Hepatic stellate cell (primary cell): ENCODE measurements at places on chromosomes 16 and 17.

DNA sequence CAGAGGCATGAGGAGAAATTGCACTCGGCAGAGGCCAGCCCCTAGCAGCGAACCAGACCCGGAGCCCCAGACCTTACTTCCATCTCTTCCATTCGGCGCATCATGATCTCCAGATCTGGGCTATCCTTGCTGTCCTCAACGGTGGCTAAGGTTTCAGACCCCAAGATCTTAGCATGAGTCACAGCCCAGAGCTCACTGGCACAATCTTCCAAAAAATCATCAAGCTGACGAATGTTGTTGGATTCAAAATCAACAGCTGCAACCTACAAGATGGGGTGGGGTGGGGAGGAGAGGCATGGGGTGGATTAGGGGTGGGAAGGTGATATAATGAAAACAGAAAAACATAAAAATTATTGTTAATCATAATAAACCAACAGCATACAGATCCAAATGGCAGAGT lies 39.7 kb upstream of the PITPNM3 start:
- no peak for DNase-seq

- DNase-seq = no peak
Observed at GRCh38 chr16:57893559-57894389, 77.2 kb downstream of the CNGB1 start.

DNA sequence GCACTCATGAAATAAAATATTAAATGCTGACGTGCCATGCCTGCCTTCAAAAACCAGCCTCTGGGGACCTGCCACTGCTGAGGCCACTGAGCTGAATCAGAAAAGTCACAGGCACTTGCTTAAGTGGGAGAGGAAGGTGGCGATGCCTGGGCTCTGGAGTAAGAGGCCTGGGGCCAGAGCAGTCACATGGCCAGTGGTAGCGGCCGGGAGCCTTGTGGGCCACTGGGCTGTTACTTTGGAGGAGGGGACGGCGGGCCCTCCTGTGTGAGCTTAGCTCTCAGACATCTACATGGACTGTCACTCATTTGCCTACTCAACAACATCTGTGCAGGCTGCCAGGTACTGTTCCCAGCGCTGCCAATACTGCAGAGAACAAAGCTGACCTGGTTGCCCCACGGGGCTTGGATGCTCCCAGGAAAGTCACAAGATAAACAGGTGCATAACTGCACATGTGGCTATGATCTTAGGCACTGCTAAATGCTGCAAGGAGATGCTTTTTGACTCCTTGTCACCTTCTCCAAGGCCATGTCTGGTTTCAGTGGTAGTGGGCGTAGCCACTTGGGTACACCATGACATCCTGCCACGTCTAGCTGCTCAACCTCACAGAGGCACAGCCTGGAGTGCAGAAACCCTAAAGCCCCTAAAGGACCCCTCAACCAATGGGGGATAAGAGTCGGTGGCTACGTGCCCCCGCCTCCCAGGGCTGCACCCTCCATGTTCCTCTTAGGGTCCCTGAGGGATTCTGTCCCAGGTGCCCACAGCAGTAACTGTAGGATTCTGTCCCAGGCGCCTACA lies 11.6 kb downstream of the COTL1 start:
- no peak for DNase-seq

GRCh38 chr16:54400261-54400660 lies 113.7 kb upstream of the IRX3 start:
- no peak for DNase-seq

DNA sequence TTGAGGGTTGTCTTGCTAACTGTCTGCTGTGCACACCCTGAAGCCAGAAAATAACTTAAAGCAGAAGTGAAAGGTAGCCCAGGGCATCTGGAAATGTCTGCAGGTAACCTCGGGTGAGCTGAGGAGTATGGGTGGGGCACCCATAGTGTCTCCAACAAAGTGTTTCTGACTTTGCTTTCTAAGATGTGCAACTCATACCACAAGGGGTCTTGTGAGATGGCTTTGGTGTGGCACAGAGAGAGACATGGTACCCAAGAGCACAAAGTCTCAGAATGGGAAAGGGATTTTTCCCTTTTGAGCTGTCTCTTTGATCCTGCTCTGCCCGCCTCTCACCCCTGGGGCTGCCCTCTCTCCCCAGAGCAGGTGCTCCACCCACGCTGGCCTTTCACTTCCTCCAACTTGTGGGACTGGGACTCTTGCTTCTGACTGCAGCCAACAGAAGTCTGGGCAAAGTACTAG lies 6.9 kb downstream of the CHD9 start:
- no peak for DNase-seq

- DNase-seq = no peak
Observed at GRCh38 chr17:70945386-70945785, 776.1 kb downstream of the KCNJ2 start.

DNA sequence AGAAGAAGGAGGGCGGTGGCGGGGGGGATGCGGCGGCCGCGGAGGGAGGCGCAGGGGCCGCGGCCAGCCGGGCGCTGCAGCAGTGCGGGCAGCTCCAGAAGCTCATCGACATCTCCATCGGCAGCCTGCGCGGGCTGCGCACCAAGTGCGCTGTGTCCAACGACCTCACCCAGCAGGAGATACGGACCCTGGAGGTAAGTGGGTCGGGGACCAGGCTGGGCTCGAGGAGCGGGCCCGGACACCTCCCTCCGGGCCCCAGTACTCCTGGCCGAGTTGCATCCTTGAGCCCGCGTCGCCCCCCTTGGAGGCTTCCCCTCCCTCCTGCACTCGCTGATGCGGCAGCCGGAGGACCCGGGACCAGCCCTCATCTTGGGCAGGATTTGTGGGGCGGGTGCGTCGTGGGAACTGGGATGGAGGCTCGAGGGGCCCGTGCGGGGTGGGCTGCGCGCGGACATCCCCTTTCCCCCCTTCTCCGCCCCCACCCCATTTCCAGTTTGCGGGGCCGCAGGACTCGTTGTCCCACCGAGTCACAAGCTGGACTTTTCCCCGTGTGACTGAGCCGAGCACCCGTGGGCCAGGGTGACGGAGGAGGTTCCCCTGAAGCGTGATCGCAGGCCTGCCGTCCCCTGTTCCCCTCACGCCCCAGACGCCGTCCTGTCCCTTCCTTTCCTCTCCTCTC lies 572 bp downstream of the KSR1 start:
- no peak for DNase-seq

DNA sequence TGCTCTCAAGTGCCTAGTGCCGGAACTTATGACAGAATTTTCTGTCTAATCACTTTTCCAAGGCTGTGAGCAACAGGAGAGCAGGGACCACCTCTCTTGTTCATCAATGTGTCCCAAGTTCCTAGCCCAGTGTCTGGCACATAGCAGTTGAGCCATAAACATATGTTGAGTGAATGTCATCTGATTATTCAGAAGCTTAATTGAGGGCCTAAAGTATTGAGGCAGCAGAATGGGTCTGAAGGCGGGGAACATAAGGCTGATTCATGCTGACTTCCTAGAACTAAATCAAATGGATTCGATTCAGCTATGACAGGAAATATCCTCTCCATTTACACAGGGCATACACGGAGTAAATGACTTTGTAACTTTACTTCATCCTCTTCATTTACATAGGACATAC lies 438.0 kb upstream of the ZFHX3 start:
- no peak for DNase-seq

DNA sequence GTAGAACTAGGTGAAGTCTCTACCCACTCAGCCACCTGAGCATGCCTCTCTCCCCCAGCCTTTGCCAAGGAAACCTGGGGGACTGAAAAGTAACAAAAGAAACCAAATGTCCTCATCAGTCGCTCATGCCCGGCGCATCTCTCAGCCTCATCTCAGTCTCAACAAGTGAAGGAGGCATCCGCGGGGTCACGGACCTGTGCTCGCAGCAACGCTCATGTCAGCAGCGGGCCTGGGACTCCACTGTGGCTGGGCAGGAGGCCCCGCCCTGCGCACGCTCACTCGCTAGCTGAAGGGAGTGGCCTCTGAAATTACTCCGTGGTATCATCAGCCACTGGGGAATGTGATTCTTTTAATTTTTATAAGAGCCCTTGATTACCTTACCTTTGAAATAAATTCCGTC lies 31.3 kb downstream of the MAP1LC3B start:
- DNase-seq = no peak

- no peak for DNase-seq
Observed at GRCh38 chr16:29812754-29813643, 1.0 kb downstream of the PRRT2 start.

- DNase-seq = no peak
Observed at GRCh38 chr17:66704858-66705520, 129.9 kb upstream of the CACNG5 start.

DNA sequence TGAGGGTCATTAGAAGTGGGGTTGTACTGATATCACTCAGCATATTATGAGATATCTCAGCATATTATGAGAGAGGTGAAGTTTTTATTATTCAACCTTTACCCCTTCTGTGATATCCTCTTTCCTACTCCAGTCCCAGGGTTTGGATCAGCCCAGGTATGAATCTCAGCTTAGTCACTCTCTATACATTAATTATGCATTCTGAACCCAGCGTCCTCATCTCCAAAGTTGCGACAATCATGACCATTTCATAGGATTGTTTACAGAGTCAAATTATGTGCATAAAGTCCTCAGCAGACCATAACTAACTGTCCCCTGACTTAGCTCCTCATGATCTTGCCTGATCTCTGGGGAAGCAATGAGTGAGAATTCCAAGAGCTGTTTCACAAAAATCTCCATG lies 20.5 kb upstream of the BLMH start:
- no peak for DNase-seq

- no peak for DNase-seq
Observed at GRCh38 chr16:86712158-86713009, 134.0 kb downstream of the FOXL1 start.

- DNase-seq = no peak
Observed at GRCh38 chr17:44251062-44251461, 16.9 kb downstream of the SLC4A1 start.

DNA sequence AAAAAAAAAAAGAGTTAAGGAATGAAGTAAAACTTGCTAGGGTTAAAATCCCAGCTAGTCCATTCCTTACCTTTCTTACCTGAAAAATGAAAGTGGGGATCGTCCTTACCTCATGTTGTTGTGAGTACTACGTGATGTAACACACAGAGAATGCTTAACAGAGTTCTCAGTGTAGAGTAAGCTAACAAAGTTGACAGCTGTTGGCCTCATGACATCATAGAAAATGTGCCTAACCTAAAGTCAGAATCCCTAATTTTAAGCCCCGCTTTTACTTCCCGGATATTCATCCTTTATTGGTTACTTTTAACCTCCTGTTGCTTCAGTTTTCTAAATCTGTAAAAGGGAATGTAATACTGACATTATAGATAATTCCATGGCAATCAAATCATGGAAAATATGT lies 505.8 kb upstream of the HSBP1 start:
- no peak for DNase-seq

DNA sequence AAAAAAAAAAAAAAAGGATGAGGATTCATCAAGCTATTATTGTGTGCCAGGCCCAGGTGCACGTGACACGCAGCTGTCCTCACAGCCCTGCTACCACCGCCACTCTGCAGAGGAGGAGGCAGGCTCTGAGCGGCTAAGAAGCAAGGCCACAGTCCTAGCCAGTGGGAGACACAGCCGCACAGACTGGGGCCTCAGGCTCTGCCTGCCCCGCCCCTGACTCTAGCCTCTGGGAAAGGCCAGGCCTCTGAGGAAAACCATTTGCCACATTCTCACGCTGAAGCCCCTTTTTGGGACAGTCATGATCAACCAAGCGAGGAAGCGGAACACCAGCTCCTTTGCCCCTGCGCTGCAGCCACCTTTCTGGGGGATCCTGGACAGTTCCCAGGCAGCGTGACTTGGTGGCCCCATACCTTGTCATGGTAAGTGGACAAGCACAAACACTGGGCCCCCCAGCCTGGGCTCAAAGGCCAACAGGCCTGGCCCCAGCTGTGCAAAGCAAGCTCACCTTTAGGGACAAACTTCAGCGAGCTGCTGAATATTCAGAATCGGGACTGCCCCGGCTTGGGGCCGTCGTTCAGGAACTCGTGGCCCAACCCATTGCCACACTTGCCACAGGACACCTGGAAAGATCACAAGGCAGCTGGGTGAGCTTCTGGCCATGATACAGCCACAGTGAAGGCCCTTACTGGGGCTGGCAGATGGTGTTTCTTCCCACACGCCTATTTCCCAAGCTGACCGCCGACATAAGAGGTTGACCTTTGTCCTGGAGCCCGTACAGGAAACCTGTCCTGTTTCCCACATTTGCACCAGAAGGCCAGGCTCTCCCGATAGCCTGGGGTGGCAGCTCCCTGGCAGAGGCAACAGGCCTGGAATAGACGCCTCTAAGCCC lies 2.5 kb downstream of the MSRB1 start:
- no peak for DNase-seq

- peak; percentile 43 for DNase-seq
Observed at GRCh38 chr17:19262650-19263631, 25.8 kb downstream of the EPN2 start.

DNA sequence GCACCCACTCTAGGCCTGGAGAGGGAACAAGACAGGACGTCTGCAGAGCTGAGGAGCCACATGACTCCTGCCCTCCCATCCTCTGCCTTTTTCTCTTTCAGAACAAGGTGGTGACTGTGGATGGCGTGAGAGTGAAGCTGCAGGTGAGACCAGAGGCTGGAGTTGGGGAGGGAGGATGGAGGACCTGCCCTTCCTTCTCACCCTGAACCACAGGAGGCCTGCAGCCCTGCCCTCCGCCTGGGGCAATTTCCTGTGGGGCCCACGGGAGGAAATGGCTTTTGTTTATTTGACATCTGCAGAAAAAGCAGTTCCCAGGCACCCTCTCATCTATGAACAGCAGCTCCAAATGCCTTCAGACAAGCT lies 5.1 kb downstream of the RAB37 start:
- no peak for DNase-seq

- DNase-seq = no peak
Observed at GRCh38 chr17:33202021-33202420, 91.1 kb downstream of the ASIC2 start.

GRCh38 chr16:89720813-89721545 lies at the start of the genes VPS9D1 and ZNF276:
TSS of gene VPS9D1 (minus strand) at chr16:89720898. CDS start at chr16:89720861, 37 bp downstream.
TSS of gene ZNF276 (plus strand) at chr16:89721537. CDS start at chr16:89721641, 104 bp downstream.
- peak; percentile 76 for DNase-seq

DNA sequence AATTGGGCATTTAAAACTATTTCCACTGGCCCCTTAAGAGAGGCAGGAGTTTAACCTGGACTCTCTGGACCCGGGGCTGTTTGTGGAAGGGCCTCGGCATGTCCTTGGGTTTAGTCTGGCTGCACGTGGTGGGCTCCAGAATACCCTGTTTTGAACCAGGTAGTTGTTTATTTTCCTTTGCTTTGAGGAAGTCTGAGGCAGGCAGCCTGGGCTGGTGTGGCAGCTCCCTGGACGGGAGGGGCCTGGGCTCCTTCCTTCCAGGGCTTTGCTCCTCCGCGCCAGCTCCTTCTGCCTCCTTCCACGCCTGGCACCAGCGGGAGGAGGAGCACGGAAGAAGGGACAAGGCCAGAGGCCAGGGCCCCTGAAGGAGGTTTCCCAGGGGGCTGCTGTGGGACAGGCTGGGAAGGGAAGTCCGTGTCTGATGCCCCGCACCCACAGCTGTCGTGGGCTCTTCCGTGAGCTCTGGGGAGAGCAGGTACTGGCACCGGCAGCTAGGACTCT lies 15.5 kb downstream of the BANP start:
- DNase-seq = no peak

DNA sequence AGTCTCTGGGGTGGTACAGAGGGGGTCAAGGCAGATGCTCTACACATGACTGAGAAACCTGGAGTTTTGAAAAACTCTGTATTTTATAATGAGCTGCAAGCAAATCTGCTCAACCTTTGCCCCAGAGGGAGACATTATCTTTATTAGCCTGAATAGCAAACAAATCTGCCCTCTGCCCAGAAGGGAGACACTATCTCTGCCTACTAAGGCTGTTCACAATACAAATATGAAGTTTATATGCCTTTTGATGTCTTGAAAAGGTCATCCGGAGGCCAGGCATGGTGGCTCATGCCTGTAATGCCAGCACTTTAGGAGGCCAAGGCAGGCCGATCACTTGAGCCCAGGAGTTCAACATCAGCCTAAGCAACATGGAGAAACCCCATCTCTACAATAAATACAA lies 11.0 kb upstream of the XYLT1 start:
- DNase-seq = no peak
